Effector memory CD8-positive, alpha-beta T cell (primary cell): ENCODE measurements at places on chromosomes 1 and 21.

GRCh38 chr1:234402939-234403338 is 29.7 kb downstream of the COA6 start:
- no peak for DNase-seq

DNA sequence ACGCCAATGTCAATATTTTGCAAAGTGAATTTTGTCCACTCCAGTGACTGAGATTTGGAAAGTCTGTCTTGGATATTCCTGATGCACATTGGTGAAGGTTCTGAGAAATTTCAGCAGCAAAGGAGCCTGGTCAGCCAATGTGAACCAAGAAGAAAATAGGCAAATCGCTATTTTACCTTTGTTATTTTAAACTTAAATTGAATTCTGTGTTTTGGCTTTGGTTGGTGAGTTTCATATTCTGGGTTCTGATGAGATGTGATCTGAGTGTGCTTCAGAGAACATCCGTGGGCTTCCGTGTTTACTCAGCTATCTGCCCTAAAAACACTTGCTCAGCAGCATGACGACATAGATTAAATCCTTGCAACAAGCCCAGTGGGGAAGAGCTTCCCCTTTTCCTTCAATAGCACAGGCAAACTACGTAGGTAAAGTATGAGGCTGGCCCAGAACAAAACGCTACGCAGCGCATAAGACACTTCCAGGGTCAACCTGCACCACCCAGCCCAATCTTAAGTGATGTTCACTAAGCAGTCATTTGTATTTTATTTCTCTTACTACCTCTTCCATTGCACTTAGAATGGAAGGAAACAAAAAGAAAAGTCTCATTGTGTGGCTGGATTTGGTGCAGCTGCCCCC is 176.4 kb upstream of the KAZN start:
- no peak for DNase-seq

- no peak for DNase-seq
These were observed at the start of gene ANGPTL1 for GRCh38 chr1:178870944-178871343. Gene ANGPTL1 (minus strand): TSS chr1:178871077. CDS start chr1:178865776, 5,301 bp downstream.

- DNase-seq: no peak
These were observed 409.4 kb downstream of the BRINP3 start for GRCh38 chr1:190068304-190068703.

DNA sequence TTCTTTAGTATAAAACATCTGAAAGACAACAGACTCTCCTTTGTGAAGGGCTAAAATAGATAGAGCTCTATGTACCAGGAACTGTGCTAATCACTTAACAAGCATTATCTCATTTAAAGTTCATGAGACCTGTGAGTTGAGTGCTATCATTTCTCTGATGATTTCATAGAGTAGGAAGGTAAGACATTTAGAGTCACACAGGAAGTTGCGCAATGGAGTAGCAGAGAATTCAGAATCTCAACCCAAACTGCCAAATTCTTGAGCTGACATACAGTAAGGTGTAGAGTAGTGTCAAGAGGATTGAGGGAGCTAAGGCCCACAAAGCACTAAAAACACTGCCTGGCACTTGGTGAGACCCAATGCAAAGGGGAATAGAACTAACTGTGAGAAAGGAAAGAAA is 384.3 kb downstream of the NTNG1 start:
- DNase-seq: no peak
